ENCODE measurements at places on chromosomes 3 and 15.

DNA sequence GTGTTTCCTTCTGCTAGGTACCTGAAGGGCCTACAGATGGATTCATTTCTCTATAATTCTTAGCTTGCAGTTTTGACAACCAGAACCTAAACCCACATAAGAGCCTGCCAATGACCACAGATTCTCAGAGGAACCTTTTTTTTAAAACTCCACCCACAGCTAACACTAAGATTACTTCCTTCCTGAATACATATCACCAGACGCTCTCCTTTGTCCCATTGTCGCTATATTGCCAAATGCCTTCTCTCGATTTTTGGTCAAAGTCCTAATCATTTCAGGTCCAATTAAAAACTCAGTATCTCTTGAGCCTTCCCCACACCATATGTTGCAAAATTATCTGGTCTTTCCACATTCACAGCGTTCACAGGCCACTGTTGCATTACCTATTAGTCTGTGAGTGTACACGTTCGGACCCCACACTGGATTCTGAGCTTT is 12.4 kb downstream of the ZNF710 start:
- DNase-seq = no peak

GRCh38 chr15:64014995-64015394 is 31.3 kb downstream of the DAPK2 start:
- DNase-seq = no peak

DNA sequence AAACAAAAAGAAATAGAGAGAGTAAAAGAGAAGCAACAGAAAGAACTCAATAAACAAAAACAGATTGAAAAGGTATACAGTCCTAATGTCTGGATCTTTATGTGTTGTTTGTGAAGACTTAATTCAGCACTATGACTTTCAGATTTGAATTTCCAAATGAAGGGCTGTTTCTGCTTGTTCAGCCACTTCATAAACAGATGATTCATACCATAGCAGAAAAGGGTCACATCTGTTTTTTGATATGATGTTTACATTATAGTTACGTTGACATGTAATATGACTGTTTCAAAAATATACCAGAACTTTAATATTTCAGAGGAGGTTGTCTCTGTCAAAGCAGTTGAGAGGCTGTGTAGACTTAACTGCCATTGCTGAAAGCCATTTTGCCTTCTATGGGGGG is 24.1 kb downstream of the ASB14 start:
- no peak for DNase-seq

DNA sequence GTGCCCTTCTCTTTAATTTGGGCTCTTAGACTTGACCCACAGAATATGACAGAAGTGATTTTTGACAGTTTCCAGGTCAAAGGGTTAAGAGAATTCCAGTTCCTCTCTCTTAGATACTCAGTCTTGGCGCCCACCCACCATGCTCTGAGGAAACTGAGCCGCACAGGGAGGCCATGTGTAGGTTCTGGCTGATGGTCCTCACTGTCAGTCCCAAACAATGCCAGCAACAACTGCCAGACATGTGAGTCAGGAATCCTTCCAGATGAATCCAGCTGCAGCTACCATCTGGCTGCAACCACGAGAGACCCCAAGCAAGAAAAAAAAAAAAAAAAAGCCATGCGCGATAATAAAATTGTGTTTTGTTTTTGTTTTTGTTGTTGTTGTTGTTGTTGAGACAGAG is 326.6 kb downstream of the MAGI1 start:
- DNase-seq = no peak

DNA sequence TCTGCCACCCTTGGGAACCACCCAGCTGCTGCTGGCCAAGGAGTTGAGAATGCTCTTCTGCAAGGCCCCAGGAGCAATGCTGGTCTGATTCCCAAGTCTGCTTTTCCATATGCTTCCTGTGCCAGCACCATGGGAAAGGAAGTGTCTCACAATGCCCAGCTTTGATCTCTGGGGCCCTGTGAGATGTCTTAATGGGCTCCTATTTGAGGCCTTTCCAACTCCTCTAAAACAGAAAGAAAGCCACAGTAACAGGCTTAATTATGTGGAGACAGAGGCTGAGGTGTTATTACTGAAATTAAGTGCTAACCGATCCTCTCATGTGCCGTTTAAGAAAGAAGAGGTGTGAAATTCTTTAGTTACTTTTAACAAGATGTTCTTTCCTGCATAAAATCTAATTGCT is 4.5 kb downstream of the EOGT start:
- no peak for DNase-seq

DNA sequence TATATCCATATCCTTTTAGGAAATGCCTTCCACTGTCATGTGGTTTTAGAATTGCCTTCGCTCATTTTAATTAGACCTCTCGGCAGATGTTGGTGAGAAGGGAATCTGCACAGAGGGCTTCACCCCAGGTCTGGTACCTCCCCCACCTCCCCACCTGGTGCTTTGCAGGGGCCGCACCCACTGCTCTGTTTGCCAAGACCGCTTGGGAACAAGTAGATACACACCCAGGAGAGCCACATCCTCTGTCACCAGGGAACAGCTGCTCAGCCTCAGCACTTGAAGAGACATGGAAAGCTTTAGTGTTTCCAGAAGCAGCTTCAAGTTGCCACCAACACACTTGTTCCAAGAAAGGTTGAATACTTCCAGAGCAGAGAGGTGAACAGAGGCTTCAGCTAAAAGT is 21.8 kb downstream of the LRRC31 start:
- DNase-seq = no peak

- DNase-seq = no peak
Measured at GRCh38 chr3:124964387-124964786, 29.8 kb upstream of the MUC13 start.

GRCh38 chr15:23645371-23646164 is 2.1 kb downstream of the MAGEL2 start:
- DNase-seq = no peak

GRCh38 chr3:14508966-14509795 is 31.0 kb downstream of the GRIP2 start:
- peak; percentile 79 for DNase-seq

DNA sequence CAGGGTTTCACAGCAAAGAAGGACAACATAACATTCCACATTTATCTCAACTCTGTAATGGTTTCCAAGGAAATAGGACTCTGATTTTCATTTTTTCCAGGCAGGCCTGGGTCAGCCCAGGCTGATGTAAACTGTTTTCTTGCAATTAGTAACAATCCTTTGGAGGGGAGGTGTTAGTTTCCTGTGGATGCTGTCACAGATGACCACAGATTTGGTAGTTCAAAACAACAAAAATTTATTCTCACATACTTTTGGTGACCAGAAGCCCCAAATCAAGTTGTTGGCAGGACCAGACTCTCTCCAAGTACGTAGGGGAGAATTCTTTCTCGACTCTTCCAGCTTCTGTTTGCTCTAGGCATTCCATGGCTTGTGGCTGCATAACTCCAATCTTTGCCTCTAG is 88.0 kb downstream of the EDEM1 start:
- no peak for DNase-seq

DNA sequence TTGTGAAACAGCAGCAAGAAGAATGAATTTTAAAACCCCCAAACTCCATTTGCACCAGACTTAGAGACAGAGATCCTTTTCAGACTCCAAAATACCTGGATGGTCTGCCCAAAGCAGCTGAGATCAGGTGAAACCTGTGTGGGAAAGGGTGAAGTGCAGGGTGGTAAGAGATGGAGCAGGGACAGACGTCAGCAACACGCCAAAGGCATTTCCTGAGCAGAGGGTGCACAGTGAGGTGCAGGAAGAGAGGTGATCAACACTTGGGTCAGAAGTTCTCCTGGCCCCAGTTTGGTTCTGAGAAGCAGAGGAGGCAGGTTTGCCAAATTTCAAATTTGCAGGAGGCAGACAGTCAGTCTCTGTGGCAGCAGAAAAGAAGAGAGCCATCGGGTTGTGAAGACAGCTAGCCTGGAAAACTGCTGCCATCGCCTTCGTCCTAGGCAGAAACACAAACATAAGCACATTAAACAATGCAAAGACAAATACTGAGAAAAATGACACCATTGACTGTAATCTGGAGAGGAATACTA is 9.8 kb downstream of the CCR4 start:
- no peak for DNase-seq

DNA sequence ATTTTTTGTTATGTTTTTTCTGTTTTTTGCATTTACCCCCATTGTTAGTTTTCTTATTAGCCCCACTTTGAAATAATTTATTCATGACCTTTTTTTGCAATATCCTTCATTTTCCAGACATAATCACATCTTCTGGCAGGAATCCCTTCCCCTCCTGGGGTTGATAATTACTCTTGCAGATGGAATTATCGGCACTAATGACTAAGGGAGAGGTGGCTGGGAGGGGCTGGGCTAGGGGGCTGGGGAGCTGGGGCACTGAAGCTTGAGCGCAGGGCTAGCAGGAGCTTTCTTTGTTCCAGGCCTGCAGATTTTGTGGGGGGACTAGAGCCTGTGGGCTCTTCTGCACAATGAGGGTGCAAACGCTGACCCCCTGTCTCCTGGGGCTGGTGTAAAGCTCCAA is 77.8 kb downstream of the RAB11A start:
- DNase-seq = no peak

GRCh38 chr15:69679623-69680228 is 227.1 kb downstream of the RPLP1 start:
- peak; percentile 28 for DNase-seq

GRCh38 chr3:156218353-156218744 is 98.0 kb downstream of the KCNAB1 start:
- no peak for DNase-seq

GRCh38 chr3:169539856-169540255 is 123.7 kb downstream of the MECOM start:
- DNase-seq = no peak

GRCh38 chr3:54964081-54964480 is 36.2 kb upstream of the LRTM1 start:
- no peak for DNase-seq

DNA sequence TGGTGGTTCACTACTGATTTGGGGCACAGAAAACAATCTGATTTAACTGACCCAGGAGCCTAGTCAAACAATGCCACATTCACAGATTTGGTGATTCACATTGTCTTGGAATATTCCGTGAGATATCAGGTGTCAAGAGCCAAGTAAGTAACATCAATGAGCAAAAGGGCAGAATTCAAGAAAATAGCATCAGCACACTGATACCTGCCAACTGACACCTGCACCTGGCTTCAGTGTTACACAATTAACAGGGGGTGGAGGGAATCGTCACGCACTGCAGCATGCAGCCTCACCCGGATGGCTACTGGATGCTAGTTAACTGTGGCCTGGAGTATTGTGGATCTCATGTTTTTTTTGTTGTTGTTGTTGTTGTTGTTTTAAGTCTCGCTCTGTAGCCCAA is 17.6 kb downstream of the CCNL1 start:
- no peak for DNase-seq

DNA sequence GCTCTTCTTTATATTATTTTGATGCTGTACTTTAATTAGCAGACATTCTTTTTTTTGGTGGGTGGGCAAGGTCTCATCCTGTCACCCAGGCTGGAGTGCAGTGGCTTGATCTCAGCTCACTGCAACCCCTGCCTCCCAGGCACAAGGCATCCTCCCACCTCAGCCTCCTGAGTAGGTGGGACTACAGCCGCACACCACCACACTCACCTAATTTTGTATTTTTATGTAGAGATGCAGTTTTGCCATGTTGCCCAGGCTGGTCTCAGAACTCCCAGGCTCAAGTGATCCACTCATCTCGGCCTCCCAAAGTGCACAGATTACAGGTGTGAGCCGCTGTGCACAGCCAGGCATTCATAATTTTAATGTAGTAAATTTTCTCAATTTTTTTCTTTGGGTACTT is 608.1 kb downstream of the ZNF385D start:
- no peak for DNase-seq

GRCh38 chr3:171313702-171314101 is 146.5 kb downstream of the TNIK start:
- no peak for DNase-seq

GRCh38 chr15:59473226-59473625 is 35.2 kb downstream of the FAM81A start:
- no peak for DNase-seq

GRCh38 chr15:23763021-23763420 is 75.9 kb upstream of the NDN start:
- no peak for DNase-seq

DNA sequence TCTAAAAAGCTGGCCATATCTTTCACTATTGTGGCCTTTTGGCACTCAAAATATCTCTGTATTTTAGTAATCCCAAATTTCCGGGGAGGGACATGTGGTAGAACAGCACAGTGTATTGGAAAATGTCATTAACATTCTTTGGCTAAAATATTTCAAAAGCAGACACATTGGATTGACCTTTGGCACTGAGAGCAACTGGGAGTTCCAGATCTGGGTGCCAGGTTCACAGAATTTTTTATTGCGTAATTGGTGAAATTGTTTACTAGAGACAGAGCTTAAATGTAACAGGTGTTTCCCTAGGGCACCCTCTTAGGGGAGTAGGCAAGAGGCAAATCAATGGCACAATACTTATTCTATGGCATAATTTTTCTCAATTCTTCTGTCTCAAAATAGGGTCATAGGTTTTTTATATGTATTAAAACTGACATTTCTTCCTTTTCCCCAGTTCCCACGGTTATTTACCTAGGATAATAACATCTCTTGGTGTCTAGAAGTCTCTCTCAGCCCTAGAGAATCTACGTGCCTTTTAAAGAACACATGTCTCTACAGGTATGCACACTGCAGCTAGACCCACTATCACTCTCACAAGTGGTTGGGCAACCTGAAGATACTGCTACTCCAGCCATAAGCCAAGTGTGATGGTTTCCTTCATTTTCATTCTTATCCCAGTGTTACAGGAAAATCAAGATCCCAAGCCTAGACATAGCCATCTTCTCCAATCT is 10.6 kb downstream of the RBMS3 start:
- DNase-seq = no peak

GRCh38 chr15:25787855-25788520 is 75.1 kb downstream of the ATP10A start:
- DNase-seq = no peak

GRCh38 chr3:170502297-170502696 is 83.6 kb downstream of the SLC7A14 start:
- no peak for DNase-seq

- no peak for DNase-seq
Measured at GRCh38 chr3:149511040-149511626, 36.6 kb downstream of the TM4SF4 start.

DNA sequence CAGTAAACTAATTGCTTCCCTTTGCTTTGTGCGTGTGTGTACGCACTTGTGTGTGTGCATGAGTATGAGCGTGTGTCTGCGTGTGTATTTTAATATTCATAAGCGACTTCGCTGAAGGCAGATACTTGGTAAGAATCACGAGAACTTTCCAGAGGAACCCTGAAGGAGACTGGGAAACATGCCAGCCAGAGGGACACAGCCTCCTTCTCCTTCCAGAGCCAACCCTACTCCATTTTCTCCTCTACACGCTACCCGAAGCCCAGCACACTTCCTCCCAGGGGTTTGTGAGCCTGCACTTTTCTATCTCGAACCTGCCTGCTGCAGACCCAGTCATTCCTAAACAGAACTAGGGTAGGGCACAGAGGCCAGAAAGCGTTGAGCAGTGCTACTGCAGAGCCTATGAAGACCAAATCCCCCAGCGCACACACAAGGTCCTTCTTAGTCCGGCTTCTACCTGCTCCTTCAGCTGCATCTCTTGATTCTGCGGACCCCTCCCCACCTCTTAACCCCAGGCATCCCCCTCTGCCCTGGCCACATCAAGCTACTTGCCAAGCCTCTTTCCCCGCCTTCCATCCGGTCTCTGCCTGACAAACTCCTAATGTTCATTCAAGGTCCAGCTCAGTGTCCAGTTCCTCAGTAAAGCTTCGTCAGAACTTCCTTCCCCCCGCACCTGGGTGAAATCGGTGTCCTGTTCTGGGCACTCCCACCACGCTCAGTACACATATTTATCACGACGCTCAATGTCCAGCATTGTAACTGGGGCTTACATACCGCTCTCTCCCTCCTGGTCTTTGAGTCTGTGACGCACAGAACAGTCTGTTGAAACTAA is 191.8 kb downstream of the FAM43A start:
- DNase-seq = no peak

- no peak for DNase-seq
Measured at GRCh38 chr3:32395496-32395895, 3.8 kb downstream of the CMTM7 start.

All from activated CD4-positive, alpha-beta T cell treated with anti-CD3 and anti-CD28 coated beads for 24 hours (primary cell).